ENCODE measurements at places on chromosomes 13 and 19.

GRCh38 chr19:42280815-42281145 lies 11.7 kb downstream of the CIC start:
- no peak for DNase-seq

- DNase-seq: no peak
These were observed 29.6 kb upstream of the TSC22D1 start for GRCh38 chr13:44605721-44606120.

- DNase-seq: peak; percentile 5
These were observed 99.6 kb downstream of the ZNF429 start for GRCh38 chr19:21604951-21605476.

- no peak for DNase-seq
These were observed 7.0 kb downstream of the CLASRP start for GRCh38 chr19:45045671-45046353.

GRCh38 chr19:29449371-29449770 lies 76.4 kb upstream of the VSTM2B start:
- no peak for DNase-seq

DNA sequence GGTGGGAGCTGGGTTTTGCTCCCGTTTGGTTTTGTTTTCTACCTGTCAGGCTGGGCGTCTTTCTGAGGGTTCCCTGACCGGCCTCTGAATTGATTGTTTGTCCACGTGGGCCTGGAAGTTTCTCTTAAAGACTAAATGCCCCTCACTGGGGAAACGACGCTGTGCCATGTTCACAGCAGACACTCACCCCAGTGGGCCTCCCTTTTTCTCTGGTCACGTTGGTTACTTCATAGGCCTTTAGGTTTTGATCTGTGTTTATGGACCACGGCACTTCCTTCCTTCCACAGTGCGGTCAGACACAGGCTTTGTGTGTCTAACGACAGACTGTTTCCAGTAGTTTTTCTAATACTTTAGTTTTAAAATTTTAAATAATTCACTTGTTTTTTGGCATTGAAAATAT lies 20.1 kb upstream of the NDUFS7 start:
- DNase-seq: no peak

DNA sequence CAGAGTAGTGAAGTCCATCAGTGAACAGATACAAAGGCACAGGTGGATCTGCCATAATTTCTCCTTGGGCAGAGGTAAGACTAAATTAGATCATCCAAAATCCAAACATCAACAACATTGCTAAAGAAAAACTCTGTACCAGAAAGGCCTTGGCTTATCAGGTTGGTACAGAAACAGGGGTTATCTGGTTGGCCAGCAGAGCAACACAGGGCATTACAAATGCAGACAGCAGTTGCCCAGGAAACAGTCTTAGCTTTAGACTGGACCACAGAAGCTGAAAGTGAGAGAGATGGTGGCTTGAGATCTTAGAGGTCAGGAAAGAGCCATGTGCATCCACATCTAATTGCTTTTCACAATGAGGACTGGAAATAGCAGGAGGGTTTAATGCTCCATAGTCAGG lies 26.6 kb upstream of the DGKH start:
- DNase-seq: no peak
